ENCODE measurements at places on chromosomes 7 and 10.

GRCh38 chr10:50614444-50615137 lies 9.2 kb downstream of the SGMS1 start:
- peak; percentile 46 for DNase-seq
- H3K36me3 ChIP-seq: no peaks in the 10 kb centered on the region
- H3K4me1 ChIP-seq: peaks cover 19% of the 10 kb centered on the region
- H3K27ac ChIP-seq: no peak overlapping the region

- no peaks in the 10 kb centered on the region for H3K36me3 ChIP-seq
- H3K27me3 ChIP-seq: no peaks in the 10 kb centered on the region
- DNase-seq: no peak
- H3K4me3 ChIP-seq: no peak overlapping the region
Measured at GRCh38 chr7:28865601-28866144, 92.5 kb downstream of the TRIL start.

DNA sequence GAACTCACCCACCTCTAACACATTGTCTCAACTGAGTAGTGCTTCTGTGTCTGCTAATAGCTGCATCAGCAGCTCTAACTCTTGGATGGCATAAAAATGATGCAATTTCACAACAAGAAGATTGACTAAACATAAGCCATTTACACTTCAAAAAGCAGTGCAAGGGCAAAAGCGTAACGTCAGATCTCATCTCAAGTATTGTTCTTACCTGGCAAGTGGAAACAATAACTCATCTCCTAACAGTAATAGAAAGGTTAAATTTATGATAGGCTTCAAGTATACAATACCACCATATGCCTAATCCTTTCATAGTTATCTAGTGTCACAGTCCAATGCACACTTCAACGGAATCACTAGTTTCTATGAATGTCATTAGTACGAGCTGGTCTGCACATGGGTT lies 14.8 kb downstream of the TPK1 start:
- DNase-seq: no peak
- no peaks in the 10 kb centered on the region for H3K4me1 ChIP-seq
- no peaks in the 10 kb centered on the region for H3K27me3 ChIP-seq

DNA sequence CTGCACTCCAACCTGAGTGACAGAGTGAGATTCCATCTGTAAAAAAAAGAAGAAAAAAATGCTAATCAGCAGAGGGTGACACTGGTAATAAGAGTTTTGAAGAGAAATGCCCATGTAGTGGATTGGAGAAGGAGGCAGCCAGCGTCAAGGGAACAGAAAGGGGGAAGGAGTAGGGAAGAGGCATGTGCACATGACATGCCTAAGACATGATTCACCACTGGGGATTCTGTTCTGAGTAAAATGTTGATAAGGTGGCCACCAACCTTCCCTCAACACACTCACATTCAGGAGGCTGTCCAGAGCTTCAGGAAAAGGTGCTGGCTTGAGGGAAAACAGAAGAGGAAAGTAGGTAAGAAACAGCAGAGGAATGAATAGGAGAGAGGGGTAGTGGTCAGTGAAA lies 39.9 kb downstream of the AKR1D1 start:
- H3K27me3 ChIP-seq: no peaks in the 10 kb centered on the region
- no peak overlapping the region for H3K4me3 ChIP-seq
- H3K4me1 ChIP-seq: no peaks in the 10 kb centered on the region
- H3K36me3 ChIP-seq: no peaks in the 10 kb centered on the region

GRCh38 chr7:83649701-83650100 lies 762 bp upstream of the SEMA3E start:
- no peaks in the 10 kb centered on the region for H3K4me1 ChIP-seq
- H3K27ac ChIP-seq: no peak overlapping the region
- H3K27me3 ChIP-seq: peaks cover 4% of the 10 kb centered on the region

- H3K4me3 ChIP-seq: no peak overlapping the region
- no peak overlapping the region for H3K27ac ChIP-seq
- no peaks in the 10 kb centered on the region for H3K4me1 ChIP-seq
- H3K36me3 ChIP-seq: peaks cover 98% of the 10 kb centered on the region
Measured at GRCh38 chr7:107187774-107188173, 19.0 kb downstream of the HBP1 start.

GRCh38 chr7:94605031-94605430 lies 50.9 kb downstream of the SGCE start:
- H3K27ac ChIP-seq: no peak overlapping the region
- no peaks in the 10 kb centered on the region for H3K36me3 ChIP-seq
- no peaks in the 10 kb centered on the region for H3K27me3 ChIP-seq
- H3K4me3 ChIP-seq: no peak overlapping the region
- no peaks in the 10 kb centered on the region for H3K4me1 ChIP-seq

DNA sequence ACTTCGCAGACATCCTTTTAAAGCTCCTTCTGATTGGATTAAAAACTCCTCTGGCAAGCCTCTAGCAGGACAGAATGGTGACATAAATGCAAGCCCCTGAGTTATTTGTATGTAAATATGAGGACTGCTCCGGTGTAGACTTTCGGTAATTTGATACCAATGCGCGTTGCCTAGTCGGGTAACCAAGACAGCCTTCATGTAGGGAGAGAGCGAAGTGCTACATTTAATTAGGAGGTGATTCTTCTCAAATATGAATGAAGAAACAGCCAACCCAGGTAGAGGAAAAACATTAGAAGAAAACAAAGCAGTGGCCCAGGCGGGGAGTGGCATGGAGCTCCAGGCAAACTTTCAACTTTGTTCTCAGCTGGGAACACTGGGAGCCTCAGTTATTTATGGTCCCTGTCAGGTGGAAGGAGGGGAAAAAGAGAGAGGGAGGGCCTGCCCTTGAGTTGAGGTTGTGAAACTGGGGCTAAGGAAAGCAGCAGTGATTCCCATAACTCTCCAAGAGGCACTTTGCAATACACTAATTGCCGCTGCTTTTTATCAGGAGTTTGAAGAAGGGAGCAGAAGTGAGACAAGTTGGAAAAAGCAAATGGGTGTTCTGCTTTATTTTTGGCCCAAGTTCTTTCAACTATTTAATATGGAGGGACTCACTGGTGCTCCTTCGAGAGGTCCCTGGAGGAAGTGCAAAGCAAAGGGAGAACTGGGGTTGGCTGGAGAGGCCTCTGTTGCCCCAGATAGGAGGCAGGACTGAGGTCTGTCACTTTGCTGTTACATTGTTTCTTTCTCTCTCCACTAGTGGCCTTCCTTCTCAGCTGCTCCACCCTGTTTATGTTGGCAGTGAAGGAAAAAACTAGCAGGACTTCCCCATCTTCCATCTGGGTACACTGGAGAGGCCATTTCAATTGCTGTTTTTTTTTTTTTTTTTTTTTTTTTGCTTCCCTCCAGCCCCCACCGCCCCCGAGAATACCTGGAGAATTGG lies 234.6 kb upstream of the CCDC6 start:
- H3K27me3 ChIP-seq: no peaks in the 10 kb centered on the region
- DNase-seq: peak; percentile 63
- no peaks in the 10 kb centered on the region for H3K36me3 ChIP-seq
- H3K4me3 ChIP-seq: no peak overlapping the region
- no peak overlapping the region for H3K27ac ChIP-seq

GRCh38 chr7:39094731-39095130 lies 117.0 kb downstream of the POU6F2 start:
- no peak overlapping the region for H3K4me3 ChIP-seq
- no peak for DNase-seq
- H3K36me3 ChIP-seq: no peaks in the 10 kb centered on the region
- H3K27ac ChIP-seq: no peak overlapping the region
- H3K4me1 ChIP-seq: no peaks in the 10 kb centered on the region
- H3K27me3 ChIP-seq: no peaks in the 10 kb centered on the region

GRCh38 chr7:143974459-143974858 lies 19.8 kb downstream of the OR2F1 start:
- H3K27me3 ChIP-seq: no peaks in the 10 kb centered on the region
- no peak overlapping the region for H3K27ac ChIP-seq
- no peak for DNase-seq
- no peak overlapping the region for H3K4me3 ChIP-seq
- H3K36me3 ChIP-seq: no peaks in the 10 kb centered on the region

GRCh38 chr10:44513591-44513990 lies 128.7 kb upstream of the CXCL12 start:
- DNase-seq: no peak
- H3K36me3 ChIP-seq: no peaks in the 10 kb centered on the region
- no peak overlapping the region for H3K4me3 ChIP-seq
- H3K4me1 ChIP-seq: no peaks in the 10 kb centered on the region

GRCh38 chr7:833601-834258 lies 1.5 kb downstream of the SUN1 start:
- DNase-seq: no peak
- no peak overlapping the region for H3K27ac ChIP-seq
- H3K36me3 ChIP-seq: peaks cover 10% of the 10 kb centered on the region
- H3K27me3 ChIP-seq: no peaks in the 10 kb centered on the region

GRCh38 chr10:82575318-82575717 lies 700.3 kb downstream of the NRG3 start:
- no peak overlapping the region for H3K4me3 ChIP-seq
- no peaks in the 10 kb centered on the region for H3K36me3 ChIP-seq
- no peaks in the 10 kb centered on the region for H3K27me3 ChIP-seq
- no peaks in the 10 kb centered on the region for H3K4me1 ChIP-seq
- H3K27ac ChIP-seq: no peak overlapping the region
- no peak for DNase-seq

- no peaks in the 10 kb centered on the region for H3K36me3 ChIP-seq
- no peaks in the 10 kb centered on the region for H3K27me3 ChIP-seq
- no peak overlapping the region for H3K4me3 ChIP-seq
- DNase-seq: no peak
Measured at GRCh38 chr10:34834274-34834673, 19.2 kb upstream of the PARD3 start.

DNA sequence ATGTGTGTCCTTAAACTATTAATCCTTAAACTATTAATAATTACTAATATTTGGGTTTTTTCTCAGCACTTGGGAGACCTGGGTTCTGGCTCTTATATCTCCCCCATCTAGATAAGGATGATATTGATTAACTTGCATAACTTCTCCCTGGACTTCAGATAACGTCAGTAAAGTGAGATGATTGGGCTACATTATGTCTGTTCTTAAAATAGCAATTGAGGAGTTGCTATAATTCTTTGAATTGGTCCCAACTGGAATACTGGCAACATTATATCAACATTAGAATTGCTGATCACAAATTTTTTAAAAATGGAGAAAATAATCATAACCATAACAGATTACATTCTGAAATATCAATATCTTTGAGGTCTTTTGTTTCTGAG lies 1.9 kb downstream of the APBB1IP start:
- H3K36me3 ChIP-seq: no peaks in the 10 kb centered on the region
- DNase-seq: no peak
- H3K4me3 ChIP-seq: peak overlapping the region; percentile 60
- H3K27ac ChIP-seq: peak overlapping the region; percentile 97

DNA sequence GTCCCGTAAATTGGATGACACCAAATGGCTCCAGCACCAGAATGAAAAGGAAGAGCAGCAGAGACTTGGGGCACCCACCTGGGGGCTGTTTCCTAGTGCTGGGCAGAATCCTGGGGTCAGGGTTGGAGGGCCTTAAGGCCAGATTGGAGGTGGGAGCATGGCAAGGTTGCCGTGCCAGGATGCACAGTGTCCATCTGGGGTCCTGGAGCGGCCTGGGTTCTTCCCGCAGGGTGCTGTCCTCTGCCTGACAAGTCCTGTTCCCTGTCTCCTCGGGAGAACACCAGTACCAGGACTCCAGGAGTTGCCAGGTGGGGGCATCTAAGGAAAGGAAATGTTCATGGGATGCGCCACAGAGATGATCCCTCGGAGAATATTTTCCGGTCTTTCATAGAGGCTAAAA lies 42.8 kb downstream of the MGMT start:
- H3K36me3 ChIP-seq: no peaks in the 10 kb centered on the region
- H3K27me3 ChIP-seq: no peaks in the 10 kb centered on the region
- no peaks in the 10 kb centered on the region for H3K4me1 ChIP-seq
- no peak overlapping the region for H3K27ac ChIP-seq
- DNase-seq: no peak

- H3K27me3 ChIP-seq: no peaks in the 10 kb centered on the region
- H3K4me3 ChIP-seq: no peak overlapping the region
- H3K4me1 ChIP-seq: no peaks in the 10 kb centered on the region
- H3K27ac ChIP-seq: no peak overlapping the region
- H3K36me3 ChIP-seq: no peaks in the 10 kb centered on the region
- DNase-seq: no peak
Measured at GRCh38 chr7:151662251-151662826, 142.6 kb upstream of the RHEB start.

DNA sequence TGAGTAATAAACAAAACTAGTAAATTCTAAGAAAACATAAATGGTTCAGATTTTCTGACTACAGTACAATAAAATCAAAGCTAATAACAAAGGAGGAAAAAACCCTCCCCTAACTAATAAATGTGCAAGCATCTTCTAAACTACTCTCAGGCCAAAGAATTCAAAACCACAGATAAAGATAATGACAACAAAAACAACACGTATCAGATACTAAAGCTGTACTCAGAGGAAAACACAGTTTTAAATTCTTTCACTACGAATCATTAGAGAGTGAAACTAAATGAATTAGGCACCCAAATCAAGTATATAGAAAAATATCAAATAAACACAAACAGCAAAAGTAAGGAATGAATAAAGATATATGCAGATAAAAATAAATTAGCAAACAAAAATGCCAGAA lies 200.9 kb downstream of the TEX36 start:
- no peaks in the 10 kb centered on the region for H3K27me3 ChIP-seq
- H3K27ac ChIP-seq: no peak overlapping the region
- no peaks in the 10 kb centered on the region for H3K36me3 ChIP-seq
- H3K4me3 ChIP-seq: no peak overlapping the region
- no peak for DNase-seq

DNA sequence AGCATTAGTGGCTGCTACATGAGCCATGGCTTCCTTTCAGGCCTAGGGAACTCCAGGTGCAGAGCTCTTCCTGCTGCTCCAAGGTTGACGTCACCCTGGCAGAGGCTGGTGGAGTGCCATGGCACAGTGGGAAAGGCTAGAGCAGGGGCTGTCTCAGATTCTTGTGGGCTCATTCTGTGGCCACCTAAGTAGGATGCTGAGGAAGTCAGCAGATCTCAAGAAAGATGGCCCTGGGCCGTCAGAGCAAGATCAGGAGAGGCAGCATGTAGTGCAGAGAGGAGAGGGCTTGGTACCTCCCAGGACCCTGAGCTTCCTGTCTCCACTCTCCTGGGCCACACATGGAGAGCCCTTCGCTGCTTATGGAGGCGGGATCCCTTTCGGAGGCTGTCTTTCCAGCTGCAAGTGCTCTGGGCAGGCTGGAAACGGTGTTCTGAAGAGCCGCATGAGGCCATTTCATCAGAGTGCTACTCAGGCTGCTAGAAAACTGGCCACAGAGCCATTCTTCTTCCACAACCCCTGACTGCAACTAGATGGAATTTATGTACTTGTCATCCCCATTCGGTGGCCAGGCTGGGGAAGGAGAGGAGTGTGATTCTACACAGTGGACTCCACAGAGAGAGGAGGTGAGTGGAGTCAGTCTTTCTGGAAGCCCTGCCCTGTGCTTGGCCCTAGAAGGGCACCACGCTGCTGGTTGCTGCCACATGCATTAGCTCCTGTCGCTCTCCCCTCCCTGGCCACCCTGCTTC lies 304.2 kb downstream of the RPS24 start:
- no peak overlapping the region for H3K27ac ChIP-seq
- no peaks in the 10 kb centered on the region for H3K4me1 ChIP-seq
- no peak overlapping the region for H3K4me3 ChIP-seq

GRCh38 chr10:90133606-90134005 lies 432.2 kb downstream of the KIF20B start:
- no peak overlapping the region for H3K4me3 ChIP-seq
- no peak overlapping the region for H3K27ac ChIP-seq
- H3K36me3 ChIP-seq: no peaks in the 10 kb centered on the region
- H3K4me1 ChIP-seq: no peaks in the 10 kb centered on the region
- H3K27me3 ChIP-seq: no peaks in the 10 kb centered on the region

Data from left lung (tissue), 14 donors.